ENCODE measurements at places on chromosomes 3 and 15.

DNA sequence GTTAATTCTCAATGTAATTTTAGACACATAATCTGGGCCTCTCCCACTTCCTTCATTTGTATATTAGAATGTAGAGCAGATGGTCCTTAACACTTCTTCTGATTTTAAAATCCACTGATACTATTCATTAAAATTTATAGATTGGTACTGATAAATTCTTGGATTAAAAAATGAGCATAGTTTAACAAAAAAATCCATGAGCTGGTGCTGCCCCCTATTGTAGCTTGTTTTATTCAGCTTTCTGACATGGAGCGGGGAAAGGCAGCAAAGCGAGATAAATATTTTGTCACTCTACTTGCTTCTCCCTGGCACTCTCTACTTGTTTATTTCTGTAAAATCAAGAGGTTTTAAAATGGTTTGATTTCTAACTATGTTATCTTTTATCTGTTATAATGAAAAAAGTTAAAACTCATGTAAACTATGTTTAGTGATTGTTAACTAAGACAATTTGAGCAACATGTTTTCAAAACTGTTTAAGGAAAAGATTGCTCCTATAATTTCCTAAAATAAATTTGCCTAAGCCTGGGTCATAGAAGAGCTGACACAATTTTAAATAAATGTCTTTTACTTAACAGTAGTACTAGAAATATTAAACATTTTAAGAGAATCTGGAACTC, 26.5 kb upstream of the PLOD2 start:
- DNase-seq, result no peak

GRCh38 chr15:35019404-35020327, 31.6 kb upstream of the ZNF770 start:
- DNase-seq, result peak; percentile 58

DNA sequence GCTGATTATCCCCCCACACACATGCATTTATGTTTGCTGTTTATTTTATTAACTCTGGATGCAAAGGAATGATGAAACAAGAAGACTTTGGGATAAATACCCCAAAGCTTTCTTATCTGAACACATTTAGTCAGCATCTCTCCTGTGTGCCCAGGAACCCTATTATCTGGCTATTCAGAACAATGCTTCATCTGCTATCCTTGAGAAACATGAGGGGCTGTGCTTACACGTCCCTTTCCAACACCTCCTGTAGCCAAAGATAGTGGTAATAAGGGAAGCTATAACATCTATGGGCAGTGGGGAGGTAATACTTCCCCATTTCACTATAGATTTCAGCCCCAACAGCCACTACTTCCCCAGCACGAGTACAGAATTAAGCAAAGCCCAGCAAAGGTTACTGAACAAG, 94.7 kb downstream of the SSR3 start:
- DNase-seq, result no peak

DNA sequence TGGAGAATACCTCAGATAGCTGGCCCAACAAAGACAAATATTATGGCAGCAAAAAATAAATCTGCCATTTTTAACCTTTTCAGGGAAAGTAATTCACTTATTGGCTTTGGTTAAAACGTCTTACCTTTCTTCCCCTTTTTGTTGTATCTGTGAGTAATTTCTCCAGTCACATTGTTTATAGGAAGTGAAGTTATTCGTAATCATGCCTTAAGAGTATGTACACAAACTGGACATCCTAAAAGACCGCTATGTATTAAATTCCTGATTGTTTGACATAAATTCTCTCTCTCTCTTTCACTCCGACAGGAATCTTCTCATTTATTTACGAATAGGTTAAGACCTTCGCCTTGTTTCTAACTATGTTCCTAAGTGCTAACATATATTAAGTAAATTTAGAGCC, 474.0 kb downstream of the MECOM start:
- DNase-seq, result no peak

GRCh38 chr3:127964816-127965215, 49.8 kb downstream of the KBTBD12 start:
- no peak for DNase-seq

DNA sequence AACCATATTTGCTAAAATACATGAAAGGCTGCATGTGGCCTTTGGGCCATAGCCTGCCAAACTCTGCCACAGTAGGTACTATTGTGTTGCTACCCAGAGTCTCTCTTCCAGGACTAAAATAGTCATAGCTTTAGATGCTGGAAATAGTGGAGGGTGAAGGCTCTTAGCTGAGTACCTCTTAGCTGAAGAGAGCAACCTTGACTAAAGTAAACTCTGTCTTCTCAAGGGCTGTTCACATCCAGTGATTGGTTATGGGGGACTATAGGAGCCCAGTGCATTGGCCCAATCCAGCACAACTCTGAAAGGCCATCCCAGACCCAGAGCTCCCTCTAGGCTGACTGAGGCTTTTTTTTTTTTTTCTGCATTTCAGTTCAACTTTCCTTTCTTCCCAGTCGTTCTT, 117.8 kb upstream of the ACP3 start:
- DNase-seq, result no peak

- DNase-seq, result no peak
Observed at GRCh38 chr15:63327648-63328421, 50.4 kb downstream of the APH1B start.

DNA sequence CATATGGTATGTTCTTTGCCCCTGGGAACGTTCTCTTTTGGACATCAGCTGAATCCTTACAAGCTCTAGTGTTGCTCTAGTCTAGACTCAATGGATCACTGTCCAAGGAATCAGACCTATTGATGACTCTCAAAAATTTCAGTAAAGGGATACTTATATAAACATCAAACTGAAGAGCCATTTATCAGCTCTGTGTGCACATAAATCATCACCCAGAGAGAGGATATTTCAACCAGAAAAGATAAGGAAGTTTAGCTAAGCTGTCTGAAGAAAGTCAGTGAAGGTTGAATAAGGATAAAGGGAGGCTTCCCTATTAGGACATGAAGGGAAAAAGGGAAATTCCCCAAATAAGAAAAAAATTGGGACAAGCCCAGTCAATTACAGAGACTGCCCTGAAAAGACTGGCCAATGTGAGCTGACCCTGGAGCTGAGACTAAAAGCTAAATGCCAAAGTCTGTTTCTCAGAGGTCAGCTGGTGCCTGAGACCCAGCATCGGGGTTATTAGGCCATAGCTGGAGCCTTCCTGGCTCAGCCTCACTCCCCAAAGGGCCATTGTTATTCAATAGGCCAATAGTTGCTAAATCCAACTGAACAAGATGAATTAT, 424.1 kb upstream of the THBS1 start:
- DNase-seq, result no peak

DNA sequence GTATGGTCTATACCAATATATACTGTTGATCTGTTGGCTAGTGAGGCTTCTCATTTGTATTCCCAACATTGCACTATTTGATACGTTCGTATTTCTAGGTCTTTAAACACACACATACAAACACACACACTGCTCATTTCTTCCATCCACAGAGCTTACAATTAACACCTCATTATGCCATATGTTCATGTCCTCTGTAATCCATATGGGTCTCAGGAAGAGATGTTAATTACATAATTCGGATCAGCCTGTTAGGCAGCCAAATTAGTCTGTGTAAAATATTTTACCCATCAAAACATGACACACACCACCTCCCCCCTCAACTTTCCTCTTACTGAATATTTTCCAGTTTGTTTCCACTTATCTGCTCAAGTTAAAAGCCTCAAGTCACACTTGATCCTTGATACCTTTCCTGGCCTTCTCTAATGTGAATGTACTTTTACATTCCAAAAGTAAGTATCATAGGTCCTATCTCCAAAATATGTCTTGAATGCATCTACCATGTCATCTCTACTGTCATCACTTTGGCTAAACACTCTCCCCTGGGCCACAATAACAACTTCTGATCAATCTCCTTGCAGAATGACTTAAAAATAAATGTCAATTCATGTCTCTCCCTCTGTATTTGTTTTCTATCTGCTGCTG, 28.2 kb downstream of the EOGT start:
- DNase-seq, result no peak

GRCh38 chr15:67033012-67033411, 32.4 kb upstream of the SMAD3 start:
- no peak for DNase-seq

GRCh38 chr15:73886717-73887345, 13.5 kb downstream of the TBC1D21 start:
- no peak for DNase-seq

DNA sequence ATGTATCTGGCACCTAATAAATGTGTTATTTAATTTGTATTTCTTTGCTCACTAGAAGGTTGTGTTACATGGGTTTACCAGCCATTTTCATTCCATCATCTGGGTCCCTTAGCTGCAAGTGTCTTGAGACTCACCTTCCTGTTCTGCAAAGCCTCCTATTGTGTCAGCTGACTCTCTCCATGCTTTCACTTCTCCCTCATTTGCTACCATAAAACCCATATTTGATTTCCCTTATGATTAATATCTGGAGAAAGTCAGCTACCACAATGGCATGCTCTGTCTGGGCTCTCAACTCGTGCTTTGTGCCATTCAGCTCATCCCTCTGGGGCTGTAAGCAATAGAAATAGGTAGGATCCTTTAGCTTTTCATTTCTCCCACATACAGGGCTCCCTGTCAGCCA, 79.5 kb upstream of the EIF1B start:
- no peak for DNase-seq

GRCh38 chr3:87568331-87568730, 291.9 kb upstream of the POU1F1 start:
- DNase-seq, result no peak

- no peak for DNase-seq
Observed at GRCh38 chr15:101413239-101413638, 76.3 kb downstream of the PCSK6 start.

DNA sequence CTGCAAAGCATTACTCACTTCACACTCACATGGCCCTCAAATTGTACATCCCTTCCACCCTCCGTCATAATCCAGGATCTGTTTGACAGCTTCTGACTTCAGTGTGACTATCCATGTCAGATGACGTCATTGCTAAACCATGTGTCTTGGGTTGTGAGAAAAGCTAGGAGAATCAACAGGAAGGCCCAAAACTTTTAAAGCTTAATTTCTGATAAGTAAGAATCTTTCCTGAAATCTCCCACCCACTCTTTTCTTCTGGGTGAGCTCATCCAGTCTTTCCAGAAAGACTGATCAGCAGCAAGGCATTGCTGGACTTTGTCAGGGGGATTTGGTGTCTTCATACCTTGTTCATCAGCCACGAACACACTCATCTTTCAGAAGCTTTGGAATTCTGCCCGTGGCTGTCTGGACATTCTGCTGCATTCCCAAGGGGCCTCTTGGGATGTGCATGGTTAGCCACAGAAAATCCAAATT, 11.5 kb upstream of the LMCD1 start:
- DNase-seq, result no peak

DNA sequence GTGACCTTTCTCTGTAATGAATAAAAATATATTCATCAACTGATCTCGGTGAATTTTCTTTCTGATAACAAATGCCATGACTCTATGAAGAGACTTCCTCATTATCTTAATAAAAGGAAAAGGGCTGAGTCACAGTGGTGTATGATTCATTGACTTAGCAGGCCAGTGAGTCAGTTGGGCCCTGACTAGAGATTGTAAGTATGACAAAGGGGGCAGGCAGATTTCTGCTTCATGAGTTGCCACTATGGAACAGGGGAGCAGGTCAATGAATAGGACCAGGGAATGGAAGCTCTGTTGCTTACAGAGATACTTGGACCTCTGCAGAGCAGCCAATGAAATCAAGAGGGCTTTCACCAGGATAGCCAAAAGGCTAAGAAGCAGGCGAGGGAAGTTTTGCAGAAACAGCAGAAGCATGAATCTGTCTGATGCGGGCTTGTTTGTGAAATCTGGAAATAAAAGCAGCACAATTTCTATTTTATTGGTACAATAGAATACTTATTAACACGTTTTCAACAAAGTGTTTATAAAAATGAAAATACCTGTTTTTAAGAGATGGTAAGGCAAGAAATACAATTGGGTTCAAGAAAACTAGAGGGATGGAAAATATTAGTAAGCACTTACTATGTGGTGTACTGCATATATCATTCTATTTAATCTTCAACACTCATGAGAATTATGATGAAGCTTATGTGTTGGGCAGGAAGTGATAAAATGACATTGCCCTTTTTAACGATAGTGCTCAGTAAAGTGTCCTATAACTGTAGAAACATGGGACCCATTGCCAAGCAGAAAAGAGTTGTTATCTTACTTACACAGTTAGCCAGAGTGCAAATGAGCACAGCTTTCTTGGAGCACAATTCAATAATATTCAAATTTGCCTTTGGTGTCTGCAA, 169.8 kb upstream of the MYRIP start:
- DNase-seq, result no peak

- peak; percentile 49 for DNase-seq
Observed at GRCh38 chr15:70447928-70448698, 315.2 kb downstream of the UACA start.

DNA sequence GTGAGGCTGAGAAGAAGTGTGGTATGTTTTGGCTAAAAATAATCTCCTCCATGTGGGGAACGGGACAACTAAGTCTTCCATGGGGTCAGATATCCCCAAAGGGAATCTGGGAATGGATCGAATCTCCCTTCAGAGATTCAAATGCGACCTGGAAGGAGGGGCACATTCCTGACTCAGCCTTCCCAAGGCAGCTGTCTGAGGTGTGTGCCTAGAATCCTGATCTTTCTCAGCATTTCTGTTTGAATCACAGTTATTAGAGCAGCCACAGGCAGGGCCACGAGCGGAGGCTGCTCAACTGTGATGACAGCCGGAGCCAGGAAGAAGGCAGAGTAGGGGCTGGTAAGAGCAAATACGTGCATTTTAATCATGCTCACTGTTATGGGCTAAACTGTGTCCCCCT, 135.1 kb downstream of the ADAMTS17 start:
- no peak for DNase-seq

DNA sequence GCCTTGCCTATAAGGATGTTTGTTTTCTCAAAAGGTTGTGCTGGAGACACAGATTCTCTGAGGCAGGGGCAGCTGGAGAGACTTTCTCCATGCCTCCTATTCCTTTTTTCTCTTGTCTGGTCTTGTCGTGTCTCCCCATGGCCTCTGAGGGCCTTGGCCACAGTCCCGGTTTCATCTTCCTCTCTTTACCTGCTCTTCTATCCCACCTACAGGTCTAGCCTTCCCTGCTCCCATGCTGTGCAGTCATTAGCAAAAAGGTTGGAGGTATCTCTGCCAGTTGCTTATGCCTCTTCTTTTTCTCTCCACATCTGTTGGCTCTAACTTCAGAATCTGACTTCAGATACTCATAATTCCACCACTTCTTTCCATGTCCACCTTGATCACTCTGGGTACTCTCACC, 191.1 kb downstream of the IL20RB start:
- DNase-seq, result no peak

GRCh38 chr15:31481142-31481541, 154.5 kb downstream of the KLF13 start:
- no peak for DNase-seq

GRCh38 chr15:89177116-89177515, 44.3 kb downstream of the RLBP1 start:
- no peak for DNase-seq

GRCh38 chr3:81452418-81452817, 309.0 kb downstream of the GBE1 start:
- DNase-seq, result peak; percentile 35

DNA sequence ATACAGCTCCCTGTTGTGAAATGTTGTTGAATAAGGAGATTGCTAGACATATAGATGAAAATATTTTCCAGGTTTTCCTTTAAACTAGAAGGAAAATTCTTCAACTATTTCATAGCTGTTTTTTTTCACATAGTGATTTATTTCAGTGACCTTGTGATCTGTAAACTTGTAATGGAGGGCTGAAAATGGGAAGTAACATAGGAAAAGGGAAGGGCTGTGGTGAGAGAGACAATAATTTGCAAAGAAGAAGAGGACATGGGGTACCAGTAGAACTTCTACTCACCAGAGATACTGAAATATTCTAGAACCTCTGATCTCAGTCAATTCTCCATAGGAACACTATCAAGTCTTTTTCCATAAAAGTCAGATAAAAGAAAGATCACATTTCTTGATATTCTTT, 60.4 kb downstream of the PLS1 start:
- no peak for DNase-seq

Data from kidney (tissue), 22 donors.